T-helper 2 cell (primary cell): ENCODE measurements at places on chromosomes 7 and 10.

GRCh38 chr7:74013539-74014272, 14.3 kb upstream of the ELN start:
- DNase-seq = no peak

GRCh38 chr10:48649349-48649944, 35.2 kb upstream of the WDFY4 start:
- DNase-seq = no peak

- DNase-seq = no peak
These were observed 105.6 kb upstream of the NRBF2 start for GRCh38 chr10:63027531-63027930.

DNA sequence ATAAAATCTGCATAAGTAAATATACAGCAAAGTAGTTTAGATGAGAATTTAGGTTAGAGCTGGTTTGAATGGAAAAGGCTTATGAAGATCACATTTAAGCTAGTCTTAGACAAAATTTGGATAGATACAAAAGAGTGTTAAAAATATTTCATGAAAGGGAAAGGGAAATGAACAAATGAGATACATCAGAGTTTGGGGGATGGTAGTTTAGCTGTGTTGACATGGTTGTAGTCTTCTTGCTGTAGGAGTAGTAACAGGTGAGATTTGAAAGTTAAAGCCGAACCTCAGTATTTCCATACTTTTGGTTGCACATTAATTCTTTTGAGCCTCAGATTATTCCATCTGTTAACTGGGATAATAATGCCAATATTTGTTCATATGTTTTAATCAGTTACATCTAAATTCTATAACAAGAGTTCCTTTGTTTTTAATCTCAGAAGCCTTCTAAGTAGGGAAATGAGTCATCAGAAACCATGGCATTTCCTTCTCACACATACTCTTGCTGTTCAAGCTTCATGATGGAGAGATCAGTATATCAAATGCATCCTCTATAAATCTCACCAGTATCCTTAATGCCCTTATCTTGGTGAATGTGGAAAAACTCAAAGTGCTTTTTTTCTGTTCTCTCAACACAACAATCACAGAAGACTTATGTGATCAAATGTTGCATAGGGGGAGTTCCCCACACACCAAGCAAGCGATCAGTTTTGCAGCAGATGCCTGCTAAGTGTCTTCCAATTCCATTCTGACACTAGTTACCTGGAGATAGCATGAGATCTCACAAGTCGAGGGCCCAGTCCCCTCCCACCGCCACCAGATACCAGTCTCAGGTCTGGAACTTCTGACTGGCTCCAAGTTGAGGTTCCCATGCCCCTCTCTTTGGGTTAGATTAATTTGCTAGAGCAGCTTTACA, 84.7 kb downstream of the MAPK8 start:
- DNase-seq = no peak

DNA sequence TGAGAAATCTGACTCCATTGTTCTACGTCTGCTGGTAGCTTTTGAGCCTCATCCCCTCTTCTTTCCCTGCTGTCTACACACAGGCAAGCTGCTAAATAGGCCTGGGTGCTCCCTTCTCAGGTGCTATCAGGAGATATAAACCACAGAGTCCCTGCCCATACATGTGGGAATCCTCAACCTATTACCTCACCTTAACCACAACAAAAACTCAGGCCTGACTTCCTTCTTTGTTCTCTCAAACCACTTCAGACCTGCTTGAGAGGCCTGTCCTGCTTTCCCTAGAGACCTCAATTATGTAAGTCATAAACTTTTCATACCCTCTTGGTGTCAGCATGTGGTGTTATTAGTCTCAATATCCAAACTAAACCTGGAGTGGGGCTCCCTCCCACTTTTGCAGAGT, 75.0 kb upstream of the MAGI2 start:
- DNase-seq = no peak

GRCh38 chr7:99372275-99373090, 2.0 kb upstream of the ARPC1B start:
- no peak for DNase-seq

GRCh38 chr10:121185816-121186455, 334.8 kb downstream of the WDR11 start:
- DNase-seq = no peak

- DNase-seq = no peak
These were observed 64.5 kb upstream of the EEPD1 start for GRCh38 chr7:36088553-36088952.

DNA sequence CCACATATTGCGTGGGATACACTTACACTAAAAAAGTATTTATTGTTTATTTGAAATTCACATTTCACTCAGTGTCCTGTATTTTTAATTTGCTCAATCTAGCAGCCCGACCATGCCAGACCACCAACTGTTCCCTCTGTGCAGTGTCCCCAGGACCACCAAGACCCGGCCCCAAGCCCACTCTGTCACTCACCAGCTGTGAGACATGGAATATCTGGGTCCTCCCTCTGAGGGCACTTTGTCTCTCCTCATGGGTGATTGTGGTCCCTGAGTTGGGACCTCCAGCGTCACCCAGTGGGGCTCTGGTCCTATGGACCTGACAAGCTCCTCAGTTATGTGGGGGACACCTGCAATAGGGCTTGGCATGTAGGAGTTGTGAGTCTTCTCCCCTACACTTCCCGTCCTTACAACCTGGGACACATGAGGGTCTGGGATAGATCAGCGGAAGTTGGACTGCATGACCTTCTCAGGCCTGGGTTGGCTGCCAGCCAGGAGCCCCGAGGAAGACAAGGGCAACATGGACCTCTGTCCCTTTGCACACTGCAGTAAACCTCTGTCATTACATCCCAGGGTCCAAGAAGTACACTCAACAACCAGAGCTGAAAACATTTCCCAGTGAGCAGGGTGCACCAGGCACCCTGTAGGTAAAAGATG, 12.1 kb downstream of the C10orf71 start:
- DNase-seq = no peak

GRCh38 chr7:100691676-100692577, 2.1 kb downstream of the GIGYF1 start:
- peak; percentile 72 for DNase-seq

DNA sequence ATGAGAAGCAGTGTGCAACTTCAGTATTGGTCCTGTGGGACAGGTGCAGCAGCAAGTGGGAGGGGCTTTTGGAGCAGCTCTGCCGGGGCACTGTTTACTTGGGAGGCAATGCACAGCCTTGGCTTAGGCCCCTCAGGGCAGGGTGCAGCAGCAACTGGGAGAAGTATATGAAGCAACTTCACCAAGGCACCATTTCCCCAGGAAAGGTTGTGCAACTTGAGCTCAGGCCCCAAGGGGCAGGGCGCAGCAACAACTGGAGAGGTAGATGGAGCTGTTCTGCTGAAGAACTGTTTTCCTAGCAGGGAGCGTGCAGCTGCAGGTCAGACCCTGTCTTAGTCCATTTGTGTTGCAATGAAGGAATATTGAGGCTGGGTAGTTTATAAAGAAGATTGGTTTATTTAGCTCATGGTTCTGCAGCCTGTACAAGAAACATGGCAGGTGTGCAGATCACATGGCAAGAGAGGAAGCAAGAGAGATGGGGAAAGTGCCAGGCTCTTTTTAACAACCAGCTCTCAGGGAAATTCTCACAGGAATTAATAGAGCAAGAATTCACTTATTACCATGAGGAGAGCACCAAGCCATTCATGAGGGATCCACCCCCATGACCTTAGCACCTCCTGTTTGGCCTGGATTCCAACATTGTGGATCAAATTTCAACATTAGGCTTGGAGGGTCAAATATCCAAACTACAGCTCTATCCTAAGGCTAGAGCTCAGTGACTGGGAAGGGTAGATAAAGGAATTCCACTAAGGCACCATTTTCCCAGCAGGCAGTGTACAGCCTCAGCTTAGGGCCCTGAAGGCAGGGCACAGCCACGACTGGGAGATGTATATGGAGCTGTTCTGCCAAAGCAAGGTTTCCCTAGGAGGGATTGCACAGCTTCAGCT, 10.9 kb downstream of the GPR141 start:
- DNase-seq = no peak

- DNase-seq = no peak
These were observed 40.4 kb downstream of the CREB3L2 start for GRCh38 chr7:137961200-137962177.

- DNase-seq = no peak
These were observed 216.4 kb upstream of the DPP6 start for GRCh38 chr7:153835712-153836265.

GRCh38 chr7:69620650-69621049, 22.4 kb downstream of the AUTS2 start:
- no peak for DNase-seq

GRCh38 chr10:79359816-79360498, 12.7 kb downstream of the PPIF start:
- no peak for DNase-seq

DNA sequence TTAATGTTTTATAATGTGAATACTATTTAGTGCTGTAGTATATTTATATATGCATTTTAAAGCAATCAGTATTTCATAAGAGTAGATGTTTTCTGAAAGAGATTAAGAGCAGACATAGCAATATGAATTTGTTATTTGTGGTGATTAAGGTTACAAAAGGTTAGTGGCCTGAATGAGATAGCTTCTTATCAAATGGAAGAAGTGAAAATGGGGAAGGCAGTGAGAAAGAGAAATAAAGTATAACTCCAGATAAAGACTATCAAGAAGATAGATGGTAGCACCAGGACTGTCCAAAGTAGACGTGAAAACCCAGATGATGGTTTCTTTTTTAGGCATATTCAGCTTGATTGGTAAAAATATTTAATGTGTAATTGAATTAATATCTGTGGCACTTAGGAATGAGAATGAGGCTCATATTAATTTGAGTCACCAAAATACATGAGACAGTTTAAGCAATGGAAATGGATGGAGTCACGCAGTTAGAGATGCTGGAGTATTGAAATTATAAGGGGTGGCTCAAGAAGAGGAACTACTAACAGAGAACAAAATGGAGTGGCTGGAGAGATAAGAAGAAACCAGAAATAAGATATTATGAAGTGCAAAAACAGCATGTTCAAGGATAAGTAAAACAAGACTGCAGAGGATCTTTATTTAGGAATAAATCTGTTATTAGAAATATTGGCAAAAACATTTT, 288.0 kb upstream of the SEMA3C start:
- DNase-seq = no peak
